ENCODE measurements at places on chromosomes 2 and 18.

DNA sequence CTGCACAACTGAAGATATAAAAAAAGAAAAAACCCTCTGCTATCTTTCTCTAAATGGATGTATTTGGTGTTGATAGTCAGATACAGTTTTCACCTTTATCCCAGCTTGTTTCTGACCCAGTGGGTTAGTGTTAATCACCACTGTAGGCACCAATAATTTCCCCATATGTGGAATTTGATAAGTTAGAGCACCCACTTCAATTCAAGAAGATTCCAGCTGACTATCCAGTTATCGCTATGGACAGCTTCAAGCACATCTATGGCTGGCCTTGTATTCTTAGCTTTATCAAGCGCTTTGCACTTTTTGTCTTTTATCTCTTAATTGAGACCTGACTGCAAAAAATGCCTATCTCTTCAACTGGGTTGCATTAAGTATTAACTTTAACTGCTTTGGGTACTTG lies 200.4 kb downstream of the NR4A2 start:
- no peak for DNase-seq

DNA sequence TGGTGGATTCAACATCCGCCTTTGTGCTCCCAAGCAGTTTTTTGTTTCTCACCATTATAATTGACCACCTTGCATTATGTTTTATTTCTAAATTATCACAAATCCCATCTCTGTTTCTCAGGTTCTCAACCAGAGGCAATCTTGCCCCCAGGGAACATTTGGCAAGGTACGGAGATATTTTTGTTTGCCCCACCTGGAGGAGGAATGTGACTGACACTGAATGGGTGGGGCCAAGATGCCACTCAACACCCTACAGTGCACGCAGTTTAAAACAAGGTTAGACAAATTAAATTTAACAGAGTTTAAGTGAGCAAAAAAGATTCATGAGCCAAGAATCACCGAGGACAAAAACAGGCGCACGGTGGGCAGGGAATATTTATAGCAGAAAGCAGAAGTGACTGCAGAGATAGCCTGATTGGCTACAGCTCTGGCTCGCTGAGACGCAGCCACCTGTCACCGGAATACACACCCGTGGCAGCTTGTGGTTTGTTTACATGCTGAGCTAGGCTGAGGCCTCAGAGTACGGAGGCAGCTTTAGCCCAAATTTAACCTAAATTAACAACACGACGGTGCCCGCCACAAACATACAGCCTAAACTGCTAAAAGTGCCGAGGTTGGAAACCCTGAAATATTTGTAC lies 150.0 kb upstream of the ALKAL2 start:
- peak; percentile 83 for DNase-seq

- DNase-seq, result no peak
These were observed 149.8 kb downstream of the TSN start for GRCh38 chr2:121905201-121905600.

DNA sequence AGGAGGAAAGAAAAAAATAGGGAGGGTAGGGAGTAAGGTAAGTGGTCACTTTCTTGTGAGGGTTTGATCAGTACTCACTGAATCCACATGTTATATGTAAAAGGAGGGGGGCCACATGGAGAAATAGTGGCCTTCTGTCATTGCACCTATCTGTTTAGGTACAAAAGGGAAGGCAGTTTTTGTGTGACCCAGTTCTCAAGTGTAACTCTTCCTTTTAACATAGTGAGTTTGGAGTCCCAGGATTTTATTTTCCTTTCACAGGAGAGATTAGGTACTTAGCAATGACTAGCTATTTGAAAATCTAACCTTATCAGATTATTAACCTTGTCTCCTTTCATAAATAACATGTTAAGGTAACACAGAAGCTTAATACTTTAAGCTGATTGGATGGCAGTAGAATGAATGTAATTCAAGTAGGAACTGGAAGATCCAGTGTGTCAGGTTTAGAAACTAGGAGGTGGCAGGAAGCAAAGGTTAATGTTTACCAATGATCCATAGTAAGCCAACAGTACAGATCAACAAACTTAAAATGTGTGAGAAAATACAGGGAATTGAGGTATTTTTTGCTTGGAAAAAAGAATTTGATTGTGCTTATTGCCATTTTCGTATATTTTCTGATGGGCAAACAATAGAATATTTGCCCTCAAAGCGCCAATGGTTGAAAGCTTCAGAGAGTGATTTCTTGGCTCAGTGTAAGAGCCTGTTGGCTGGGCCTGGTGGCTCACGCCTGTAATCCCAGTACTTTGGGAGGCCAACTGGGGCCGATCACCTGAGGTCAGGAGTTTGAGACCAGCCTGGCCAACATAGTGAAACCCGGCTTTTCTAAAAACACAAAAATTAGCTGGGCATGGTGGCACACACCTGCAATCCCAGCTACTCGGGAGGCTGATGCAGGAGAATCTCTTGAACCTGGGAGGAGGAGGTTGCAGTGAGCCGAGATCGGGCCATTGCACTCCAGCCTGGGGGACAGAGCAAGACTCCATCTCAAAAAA lies 11.3 kb downstream of the HNMT start:
- DNase-seq, result no peak

DNA sequence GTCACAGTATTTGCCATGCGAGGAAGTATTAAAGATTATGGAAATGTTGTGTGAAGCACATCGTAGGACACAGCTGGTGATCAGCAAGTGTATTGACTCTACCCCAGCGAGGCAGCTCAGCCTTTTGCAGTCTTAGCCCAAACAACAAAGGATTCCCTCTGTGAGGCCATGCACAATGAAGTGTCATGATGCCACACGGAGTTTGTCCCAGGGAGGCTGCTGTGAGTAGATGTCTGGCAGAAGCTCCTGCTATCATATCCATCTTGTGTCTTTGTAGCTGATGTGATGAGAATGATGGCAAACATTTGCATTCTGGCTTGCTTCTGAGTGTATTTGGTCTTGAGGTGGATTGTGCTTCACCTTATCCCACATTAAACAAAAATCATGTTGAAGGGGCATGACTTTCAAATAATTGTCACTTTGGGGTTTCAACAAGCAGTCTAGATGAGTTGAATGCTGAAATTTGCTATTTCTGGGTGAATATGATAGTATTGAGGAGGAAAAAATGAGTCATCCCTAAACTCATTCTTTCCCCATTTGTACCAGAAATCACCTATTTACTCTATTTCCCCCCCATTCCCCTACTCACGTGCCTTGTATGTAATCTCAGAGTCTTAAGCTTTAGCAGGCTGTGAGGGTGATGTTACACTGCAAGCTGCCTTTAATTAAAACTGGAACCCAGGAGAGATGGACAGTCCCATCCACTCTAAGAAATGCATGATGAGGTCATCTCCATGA lies 273.5 kb downstream of the RNF144A start:
- DNase-seq, result no peak

- no peak for DNase-seq
These were observed 4.1 kb downstream of the ITGA4 start for GRCh38 chr2:181461056-181461997.

DNA sequence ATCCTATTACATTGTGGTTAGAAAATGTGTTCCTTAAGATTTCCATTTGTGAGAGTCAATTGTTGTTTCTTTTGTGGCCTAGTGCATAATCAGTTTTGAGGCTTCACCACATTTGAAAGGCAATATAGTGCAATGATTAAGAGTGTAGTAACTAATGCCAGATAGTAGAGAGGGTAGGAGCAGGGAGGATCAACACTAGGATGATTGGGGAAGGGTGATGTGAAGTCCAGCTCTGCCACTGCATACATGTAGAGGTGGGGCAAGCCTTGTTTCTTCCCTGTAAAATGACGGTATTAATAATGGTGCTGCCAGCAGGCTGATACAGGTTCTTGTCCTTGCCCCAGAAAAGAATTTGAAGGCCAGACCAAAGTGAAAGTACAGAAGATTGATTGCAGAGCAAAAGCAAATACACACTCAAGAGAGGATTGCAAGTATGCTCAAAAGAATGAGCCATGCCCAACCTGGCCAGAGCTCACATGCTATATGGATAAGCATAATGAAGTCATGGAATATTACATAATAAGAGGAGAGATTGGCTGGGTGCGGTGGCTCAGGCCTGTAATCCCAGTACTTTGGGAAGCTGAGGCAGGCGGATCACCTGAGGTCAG lies 8.0 kb downstream of the SP100 start:
- no peak for DNase-seq

DNA sequence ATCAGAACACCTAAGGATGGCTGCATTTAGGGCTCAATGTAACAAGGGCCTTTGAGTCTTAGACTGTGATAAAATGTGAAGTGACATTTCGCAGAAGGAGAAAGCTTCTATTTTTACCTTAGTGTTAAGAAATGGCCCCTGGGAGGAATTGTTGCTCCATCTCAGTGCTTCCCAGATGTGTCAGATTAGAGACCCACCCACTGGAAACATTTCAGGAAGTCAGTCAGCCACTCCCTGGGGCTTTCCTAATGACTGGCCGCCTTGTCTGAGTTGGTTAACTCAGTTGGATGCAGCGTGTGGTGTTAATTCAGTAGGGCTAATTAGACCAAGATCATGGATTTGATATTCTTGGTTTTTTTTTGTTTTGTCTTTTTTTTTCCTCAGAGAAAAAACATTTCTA lies 355.9 kb downstream of the PIK3C3 start:
- DNase-seq, result no peak

- no peak for DNase-seq
These were observed 685.6 kb upstream of the NXPH2 start for GRCh38 chr2:139465789-139466188.

DNA sequence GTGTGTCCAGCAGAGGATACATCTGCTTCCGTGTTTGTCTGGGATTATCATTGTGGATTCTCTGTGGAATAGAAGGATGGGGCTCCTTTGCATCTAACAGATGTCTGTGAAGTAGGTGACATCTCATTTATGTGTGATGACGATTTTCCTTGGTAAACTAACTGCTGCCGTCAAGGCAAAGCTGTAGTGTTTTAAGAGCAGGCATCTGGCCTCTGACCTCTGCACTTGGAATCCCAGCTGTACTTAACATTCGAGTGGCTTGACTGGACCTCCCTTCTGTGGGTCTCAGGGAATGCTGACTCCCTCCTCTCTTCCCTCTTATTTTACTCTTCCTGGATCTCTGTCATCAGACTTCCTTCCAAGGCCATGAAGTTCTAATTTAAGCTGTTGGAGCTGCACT lies 56.4 kb downstream of the DCDC2C start:
- no peak for DNase-seq

DNA sequence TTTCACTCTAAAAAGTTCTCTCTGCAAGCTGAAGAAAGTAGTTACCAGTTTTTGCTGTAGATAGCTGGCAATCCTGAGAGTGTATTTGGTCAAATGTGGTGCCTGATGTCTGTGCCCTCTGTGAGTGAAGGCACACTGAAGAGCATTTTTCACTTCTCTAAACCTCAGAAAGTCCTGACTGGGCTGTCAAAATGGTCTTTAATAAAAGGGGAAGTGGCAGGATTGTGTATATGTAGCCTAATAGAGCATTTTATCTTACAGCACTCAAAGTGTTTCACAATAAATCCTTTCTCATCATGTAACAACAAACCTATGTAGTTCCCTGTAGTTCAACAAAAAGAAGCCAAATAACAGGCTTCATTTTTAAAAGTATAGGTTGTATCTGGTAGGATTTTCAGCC lies 1552.3 kb upstream of the SLC39A10 start:
- DNase-seq, result no peak

DNA sequence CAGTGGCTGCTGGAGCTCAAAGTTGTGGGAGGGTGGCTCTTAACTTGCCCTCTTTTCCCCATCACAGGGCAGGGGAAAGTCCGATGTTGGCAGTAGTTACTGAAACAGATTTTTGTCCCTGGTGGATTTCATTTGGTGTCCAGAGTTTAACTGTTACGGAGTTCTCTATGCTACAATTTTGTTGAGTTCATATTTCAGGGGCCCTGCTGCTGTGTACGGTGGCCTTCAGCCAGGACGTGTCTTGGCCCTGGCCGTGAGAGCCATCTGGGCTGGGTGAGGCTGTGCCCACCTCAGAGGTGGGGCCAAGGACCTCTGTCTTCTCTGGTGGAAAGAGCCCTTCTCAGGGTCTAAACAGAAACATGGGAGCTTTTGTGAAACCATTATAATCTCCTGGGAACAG lies 67.4 kb downstream of the SH3YL1 start:
- DNase-seq, result no peak

GRCh38 chr18:48098538-48098937 lies 168.1 kb upstream of the SMAD2 start:
- DNase-seq, result no peak

GRCh38 chr2:223621901-223622300 lies 19.7 kb upstream of the SCG2 start:
- DNase-seq, result no peak

DNA sequence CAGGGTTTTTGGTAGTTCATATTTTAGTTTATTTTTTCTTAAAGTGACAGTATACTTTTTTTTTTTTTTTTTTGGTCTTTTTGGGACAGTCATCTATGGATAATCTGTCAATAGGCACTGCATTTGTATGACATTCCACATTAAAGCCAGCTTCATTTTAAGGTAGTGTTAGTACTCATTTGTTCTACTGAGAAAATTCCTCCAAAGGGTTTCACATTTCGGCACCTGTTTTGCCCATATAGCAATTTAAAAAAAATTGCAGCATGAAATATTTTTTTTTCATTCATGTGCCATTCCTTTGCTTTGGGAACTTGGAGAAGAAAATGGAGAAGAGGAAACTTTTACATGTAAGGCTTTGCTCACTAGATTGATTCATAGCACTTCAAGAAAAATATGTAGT lies 276.3 kb upstream of the TCF4 start:
- DNase-seq, result no peak

DNA sequence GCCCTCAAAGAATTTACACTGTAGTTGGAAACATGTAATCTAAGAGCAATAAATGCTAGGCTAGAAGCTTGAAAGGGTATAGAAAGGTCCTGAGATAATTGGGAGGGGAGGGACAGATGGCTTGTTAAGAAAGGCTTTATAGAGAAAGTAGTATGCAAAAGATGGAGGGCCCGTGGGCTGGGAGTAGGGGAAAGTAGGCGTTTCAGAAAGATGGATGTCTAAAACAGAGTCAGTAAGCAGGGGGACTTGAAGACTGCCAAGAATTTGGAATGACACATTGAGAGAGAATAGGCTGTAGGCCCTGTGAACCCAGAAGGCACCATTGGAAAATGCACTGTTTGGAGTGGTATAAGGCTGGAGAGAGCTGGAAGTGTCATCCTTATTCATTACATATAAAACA lies 822 bp downstream of the PSMG2 start:
- no peak for DNase-seq

DNA sequence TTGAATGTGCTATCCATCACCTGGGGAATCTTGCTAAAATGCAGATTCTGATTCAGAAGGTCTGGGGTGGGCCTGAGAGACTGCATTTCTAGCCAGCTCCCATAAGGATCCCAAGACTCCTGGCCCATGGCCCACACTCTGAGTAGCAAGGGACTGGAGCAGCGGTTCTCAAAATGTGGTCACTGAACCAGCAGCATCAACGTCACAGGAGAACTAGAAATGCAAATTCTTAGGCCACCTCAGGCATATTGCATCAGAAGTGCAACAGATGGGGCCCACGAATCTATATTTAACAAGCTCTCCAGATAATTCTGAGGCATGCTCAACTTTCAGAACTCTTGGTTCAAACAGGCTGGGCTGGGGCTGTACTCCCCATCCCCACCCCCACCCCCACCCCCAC lies 74.6 kb downstream of the DHRS9 start:
- no peak for DNase-seq

GRCh38 chr2:7748717-7749415 lies 831.7 kb downstream of the RNF144A start:
- DNase-seq, result no peak

GRCh38 chr2:227782804-227783203 lies 30.8 kb upstream of the CCL20 start:
- no peak for DNase-seq

- DNase-seq, result no peak
These were observed 165.7 kb upstream of the SLC14A2 start for GRCh38 chr18:45449418-45450227.

GRCh38 chr2:65630643-65631042 lies 198.2 kb upstream of the SPRED2 start:
- DNase-seq, result no peak

GRCh38 chr2:39657287-39657937 lies 8.3 kb upstream of the TMEM178A start:
- no peak for DNase-seq

Measured in stimulated activated naive CD4-positive, alpha-beta T cell (primary cell).